ENCODE measurements at places on chromosomes 6 and 20. TPM values are rescaled to one million over a fixed set of nuclear protein-coding genes. Genes with fewer than 3 reads are reported as not detected.

- no peak overlapping the region for H3K4me3 ChIP-seq
- no peaks in the 10 kb centered on the region for H3K36me3 ChIP-seq
- peak overlapping the region; percentile 27 for H3K27ac ChIP-seq
- no peaks in the 10 kb centered on the region for H3K27me3 ChIP-seq
- DNase-seq: peak; percentile 31
These were observed 31.4 kb downstream of the GCLC start for GRCh38 chr6:53513519-53513966.

DNA sequence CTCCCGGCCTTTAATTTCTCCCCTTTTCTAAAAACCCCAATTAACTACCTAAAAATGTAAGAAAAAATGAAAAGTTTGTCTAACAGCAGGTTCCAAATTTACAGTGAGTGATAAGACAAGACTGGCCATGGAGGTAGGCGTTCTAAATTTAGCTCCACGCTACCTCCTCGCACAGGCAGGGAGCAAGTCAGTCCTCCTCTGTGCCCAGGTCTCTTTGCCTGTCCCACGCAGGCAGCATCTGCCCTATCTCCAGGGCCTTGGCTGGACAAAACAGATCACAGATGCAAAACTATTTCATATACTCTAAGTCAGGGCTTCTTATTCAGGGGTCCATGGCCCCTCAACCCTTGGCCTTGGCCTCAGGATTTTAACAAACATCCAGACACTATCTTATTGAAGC, 98.0 kb upstream of the JARID2 start:
- H3K27me3 ChIP-seq: no peaks in the 10 kb centered on the region
- peaks cover 8% of the 10 kb centered on the region for H3K4me1 ChIP-seq
- H3K36me3 ChIP-seq: no peaks in the 10 kb centered on the region
- H3K4me3 ChIP-seq: no peak overlapping the region

Gene WFDC2
- 99.1 TPM for polyA plus RNA-seq

- H3K4me3 ChIP-seq: no peak overlapping the region
- H3K27ac ChIP-seq: no peak overlapping the region
- peaks cover 4% of the 10 kb centered on the region for H3K4me1 ChIP-seq
- H3K36me3 ChIP-seq: no peaks in the 10 kb centered on the region
These were observed 471.3 kb downstream of the DHX35 start for GRCh38 chr20:39433466-39433865.

DNA sequence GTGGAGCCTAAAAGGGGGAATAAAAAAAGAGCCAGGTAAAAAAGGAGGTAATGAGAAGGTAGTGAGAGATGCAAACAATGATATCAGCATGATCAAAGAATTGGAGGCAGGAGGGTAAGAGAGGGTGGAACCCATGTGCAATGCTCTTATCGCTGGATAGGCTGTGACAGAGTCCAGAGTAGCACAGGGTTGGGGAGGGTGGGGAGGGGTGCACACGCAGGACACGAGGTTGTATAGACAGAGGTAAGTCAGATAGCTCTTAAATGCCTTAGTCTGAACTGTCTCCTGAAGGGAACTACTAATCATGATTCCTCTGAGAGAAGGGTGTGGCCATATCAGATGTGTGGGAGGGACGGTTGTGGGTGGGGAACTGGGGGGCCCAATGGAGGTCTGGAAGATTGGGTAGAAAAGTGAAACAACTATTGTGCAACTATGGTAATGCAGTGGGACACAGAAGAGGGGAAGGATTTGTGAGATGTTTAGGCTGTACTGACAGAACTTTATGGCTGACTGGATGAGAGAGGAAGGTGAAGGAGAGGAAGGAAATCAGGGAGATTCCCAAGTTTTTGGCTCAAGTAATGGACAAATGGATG, 354.8 kb downstream of the BTBD9 start:
- no peaks in the 10 kb centered on the region for H3K4me1 ChIP-seq
- no peak overlapping the region for H3K4me3 ChIP-seq
- H3K27me3 ChIP-seq: no peaks in the 10 kb centered on the region

Gene HUS1B
- polyA plus RNA-seq: 1.2 TPM

DNA sequence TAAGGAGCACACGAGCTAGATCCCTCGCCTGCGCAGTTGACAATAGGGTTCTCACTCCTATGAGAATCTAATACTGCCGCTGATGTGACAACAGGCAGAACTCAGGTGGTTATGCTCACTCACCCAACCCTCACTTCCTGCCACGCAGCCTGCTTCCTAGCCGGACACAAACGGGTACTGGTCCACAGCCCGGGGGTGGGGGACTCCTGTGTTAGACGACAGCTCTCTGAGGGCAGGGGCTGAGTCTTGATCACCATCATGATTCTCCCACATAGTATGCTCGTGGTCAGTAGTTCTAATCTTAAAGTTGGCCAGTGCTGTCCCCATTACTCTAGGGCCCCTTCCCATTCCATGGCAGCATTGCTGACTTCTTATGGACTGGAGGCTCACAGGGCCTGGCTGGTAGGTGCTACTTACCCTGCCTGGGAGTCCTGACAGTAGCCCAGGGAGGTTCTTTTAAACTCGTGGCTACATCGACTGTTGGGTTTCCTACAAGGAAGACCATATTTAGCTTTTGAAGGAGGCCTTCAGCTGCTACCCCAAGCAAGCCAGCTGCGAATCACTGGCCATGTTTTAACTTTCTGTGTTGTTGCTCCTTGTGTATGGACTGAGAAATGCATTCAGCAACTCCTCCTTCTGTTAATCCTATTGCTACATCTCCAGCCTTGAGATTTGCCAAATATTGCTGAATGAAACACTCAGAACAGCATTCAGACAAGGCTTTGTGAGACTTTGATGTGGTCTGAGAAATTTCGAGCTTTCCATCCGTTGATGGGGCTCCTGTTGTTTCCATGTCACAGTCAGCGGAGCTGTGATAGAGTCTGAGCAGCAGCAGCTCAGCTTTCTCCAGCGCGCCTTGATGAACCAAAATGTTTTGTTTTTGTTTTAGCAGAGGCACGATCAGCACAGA, 300.3 kb downstream of the NRN1 start:
- DNase-seq: no peak
- no peaks in the 10 kb centered on the region for H3K36me3 ChIP-seq
- no peaks in the 10 kb centered on the region for H3K4me1 ChIP-seq
- no peak overlapping the region for H3K27ac ChIP-seq
- no peaks in the 10 kb centered on the region for H3K27me3 ChIP-seq
- no peak overlapping the region for H3K4me3 ChIP-seq

GRCh38 chr6:56087421-56087820, 160.0 kb downstream of the COL21A1 start:
- no peak overlapping the region for H3K4me3 ChIP-seq
- peaks cover 9% of the 10 kb centered on the region for H3K4me1 ChIP-seq
- H3K27me3 ChIP-seq: no peaks in the 10 kb centered on the region
- no peaks in the 10 kb centered on the region for H3K36me3 ChIP-seq
- H3K27ac ChIP-seq: no peak overlapping the region

GRCh38 chr20:52083627-52084232, 107.8 kb downstream of the ZFP64 start:
- no peak overlapping the region for H3K27ac ChIP-seq
- H3K4me3 ChIP-seq: no peak overlapping the region
- DNase-seq: peak; percentile 78
- no peaks in the 10 kb centered on the region for H3K36me3 ChIP-seq

DNA sequence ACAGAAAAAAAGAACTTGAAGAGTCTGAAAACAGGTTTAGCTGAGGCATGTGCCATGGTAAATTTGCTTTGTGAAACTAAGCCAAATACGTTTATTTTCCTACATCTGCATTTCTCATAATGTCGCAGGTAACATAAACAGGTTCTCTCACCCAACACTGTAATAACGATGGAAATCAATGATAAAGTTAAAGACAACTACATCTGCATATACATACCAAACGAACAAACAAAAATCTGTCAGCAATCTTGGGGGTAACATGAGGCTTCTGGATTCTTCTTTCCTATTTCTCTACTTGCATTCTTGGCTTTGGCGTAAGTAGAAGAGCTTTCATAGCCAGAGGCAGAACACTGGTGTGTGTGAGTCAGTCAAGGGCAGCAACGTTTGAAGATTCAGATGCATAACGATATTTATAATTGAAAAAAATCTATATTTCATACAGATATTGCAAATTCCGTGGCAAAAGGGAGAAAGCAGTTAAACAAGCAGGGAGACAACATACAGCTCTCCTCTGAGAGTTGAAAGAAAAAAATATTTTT, 195.1 kb downstream of the EDN1 start:
- H3K27me3 ChIP-seq: no peaks in the 10 kb centered on the region
- no peak overlapping the region for H3K27ac ChIP-seq
- H3K4me3 ChIP-seq: no peak overlapping the region
- no peaks in the 10 kb centered on the region for H3K4me1 ChIP-seq
- DNase-seq: no peak

Gene LRRC1
- 70.6 TPM for polyA plus RNA-seq

Gene TBX18
- 0.10 TPM for polyA plus RNA-seq

Gene OOEP
- polyA plus RNA-seq: not detected

Gene RNF39
- 2.2 TPM for polyA plus RNA-seq

GRCh38 chr6:100430962-100431361, 33.8 kb downstream of the SIM1 start:
- H3K27me3 ChIP-seq: peaks cover 4% of the 10 kb centered on the region
- DNase-seq: no peak
- no peak overlapping the region for H3K4me3 ChIP-seq
- H3K27ac ChIP-seq: no peak overlapping the region
- H3K36me3 ChIP-seq: no peaks in the 10 kb centered on the region
